HL-60 (cell line): ENCODE measurements at places on chromosomes 11 and 22.

- DNase-seq, result no peak
Measured at GRCh38 chr11:65260756-65261590, 789 bp upstream of the POLA2 start.

DNA sequence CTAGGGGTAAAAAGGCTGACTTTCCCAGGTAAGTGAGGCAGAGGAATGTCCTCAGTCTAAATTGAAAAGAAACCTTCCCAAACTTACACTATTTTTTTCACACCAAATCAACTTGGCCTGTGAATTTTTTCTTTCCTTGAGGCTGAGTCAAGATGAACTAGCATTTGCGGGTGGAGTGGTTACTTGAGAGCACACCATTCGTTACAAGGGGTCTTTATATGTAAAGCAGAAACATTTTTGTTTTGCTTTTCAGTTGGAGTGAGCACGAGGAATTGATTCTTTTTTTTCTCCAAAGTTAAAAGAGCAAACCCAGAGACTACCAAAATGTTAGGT is 36.4 kb downstream of the MAML2 start:
- DNase-seq, result no peak

- DNase-seq, result no peak
Measured at GRCh38 chr11:131854391-131854790, 484.0 kb downstream of the NTM start.

- DNase-seq, result no peak
Measured at GRCh38 chr11:48005136-48005535, 24.8 kb downstream of the PTPRJ start.

DNA sequence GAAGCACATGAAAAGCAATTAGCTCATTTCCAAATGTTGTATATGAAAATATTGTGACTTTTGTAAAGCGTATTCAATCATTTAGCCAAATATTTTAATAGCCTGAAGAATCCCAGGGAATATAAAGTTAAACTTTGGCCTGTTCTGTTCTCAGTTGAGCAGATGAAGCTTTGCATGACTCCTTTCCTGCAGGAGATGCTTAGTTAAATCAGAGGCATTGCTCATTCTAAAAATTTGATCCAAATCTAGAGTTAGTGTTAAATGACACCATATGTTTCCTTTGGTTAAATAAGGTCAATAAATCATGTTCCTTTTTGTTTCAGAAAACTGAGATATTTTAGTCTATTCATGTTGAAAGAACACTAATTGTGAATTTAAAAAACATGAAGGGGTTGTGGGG is 51.2 kb upstream of the BIRC3 start:
- no peak for DNase-seq

DNA sequence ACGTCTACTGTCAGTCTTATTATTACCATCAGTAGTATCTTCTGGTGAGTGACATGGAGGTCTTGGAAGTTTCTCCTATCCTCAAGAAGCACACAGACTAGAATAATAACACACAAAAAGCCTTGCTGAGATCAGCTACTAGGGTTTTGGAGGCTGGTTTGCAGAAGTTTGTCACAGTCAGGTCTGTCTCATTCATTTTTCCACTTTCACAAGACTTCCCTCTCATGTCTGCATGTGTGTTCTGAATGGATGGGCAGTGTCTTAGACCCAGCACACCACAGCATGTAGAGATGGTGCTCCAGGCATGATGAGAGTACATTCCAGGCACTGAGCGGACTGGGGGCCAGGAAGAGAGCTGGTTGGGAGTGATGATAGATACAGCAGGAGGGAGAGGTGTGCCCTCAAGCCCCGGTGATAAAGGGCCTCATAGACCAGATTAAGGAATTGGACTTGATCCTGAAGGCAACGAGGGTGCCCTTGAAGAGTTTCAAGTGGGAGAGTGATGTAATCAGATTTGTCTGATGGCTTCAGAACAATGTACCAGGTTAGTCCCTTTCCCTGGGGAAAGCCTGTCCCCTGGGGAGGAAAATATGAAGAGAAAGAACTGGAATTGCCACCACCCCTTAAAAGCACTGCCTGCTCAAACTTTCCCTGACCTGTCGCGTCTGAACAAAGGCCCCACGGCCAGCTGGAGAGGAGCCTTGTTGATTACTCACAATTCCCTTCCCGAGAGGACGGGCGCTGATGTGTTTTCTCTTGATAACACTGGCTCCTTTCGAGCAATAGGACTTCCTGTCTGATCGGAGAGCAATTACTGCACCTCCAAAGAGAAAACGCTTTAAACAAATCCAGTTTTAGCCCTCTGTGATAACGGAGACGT is 45.1 kb upstream of the LMO2 start:
- peak; percentile 50 for DNase-seq

DNA sequence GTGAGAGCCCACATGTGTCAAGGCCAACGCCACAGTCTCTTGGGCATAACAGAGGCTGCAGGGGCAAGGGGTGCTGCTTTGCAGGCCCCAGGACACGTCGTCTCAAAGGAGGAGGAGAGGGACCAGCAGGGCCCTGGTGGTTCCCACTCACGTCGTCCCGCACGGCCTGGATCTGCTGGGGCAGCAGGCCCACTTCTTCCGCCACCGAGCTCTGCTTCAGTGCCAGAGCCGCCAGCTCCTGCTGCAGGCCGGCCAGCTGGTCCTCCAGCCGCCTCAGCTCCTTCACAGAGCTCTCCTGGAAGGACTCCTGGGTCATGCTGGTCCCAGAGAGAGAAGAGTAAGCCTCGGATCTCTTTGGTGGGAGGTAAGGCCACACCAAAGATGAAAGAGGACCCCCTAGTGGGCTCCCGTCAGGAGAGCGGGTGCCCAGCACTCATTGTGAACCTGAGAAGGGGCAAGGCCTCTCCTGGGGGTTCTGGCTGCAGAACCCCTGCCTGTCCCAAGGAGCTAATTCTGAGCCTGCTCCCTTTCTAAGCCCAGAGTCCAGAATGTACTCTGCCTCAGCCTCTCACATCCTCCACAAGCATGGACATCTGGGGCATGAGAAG is 15.6 kb downstream of the SUN2 start:
- DNase-seq, result no peak

GRCh38 chr22:47011131-47011858 is 248.8 kb downstream of the TBC1D22A start:
- DNase-seq, result no peak

- no peak for DNase-seq
Measured at GRCh38 chr11:73141031-73141308, 1.1 kb downstream of the FCHSD2 start.

DNA sequence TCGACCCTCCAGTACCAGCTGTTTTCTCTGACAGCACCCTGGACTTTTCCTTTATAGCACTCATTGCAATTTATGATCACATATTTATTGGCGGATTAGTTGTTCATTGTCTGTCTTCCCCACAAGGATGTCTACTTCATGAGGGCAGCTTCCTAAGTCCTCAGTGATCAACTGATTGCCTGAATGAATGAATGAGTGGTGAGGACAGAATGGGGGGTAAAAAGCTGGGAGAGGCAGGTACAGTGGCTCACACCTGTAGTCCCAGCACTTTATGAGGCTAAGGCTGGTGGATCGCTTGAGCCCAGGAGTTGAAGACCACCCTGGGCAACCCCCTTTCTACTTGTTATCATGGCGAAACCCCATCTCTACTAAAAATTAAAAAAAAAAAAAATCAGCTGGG is 11.1 kb upstream of the SOX10 start:
- no peak for DNase-seq

- no peak for DNase-seq
Measured at GRCh38 chr22:26770624-26771023, 113.2 kb downstream of the MIAT start.

DNA sequence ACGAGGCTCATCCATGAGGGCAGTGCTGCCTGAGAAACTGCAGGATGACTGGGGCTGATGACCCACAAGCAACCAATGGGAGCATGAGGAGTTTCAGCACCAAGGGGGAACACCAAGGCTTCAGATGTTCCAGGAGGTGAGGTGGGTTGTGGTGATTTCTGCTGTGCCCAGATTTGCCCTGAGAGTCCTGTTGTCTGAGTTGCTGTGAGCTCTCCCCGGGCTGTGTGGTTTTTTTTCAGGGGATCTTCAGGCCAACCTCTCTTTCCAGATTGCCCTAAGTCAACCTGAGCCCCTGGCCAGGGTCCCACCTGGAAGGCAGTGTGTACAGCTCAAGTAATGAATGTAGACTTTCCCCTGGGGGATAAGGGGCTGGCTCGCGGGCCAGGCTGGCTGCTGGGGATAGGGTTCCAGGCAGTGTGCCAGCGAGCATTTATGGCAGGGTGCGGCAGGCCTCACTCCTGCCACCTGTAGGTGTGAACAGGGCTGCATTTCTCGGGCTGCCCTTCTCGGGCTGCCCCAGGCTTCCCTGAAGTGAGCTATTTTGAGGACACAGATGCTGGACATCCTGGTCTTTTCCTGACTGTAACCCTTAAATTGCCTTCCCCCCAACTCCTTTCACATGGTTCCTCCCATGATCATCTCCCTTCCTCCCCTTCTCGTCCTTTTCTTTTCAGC is 9.8 kb downstream of the SLC22A6 start:
- no peak for DNase-seq

GRCh38 chr11:82930734-82931133 is 29.2 kb downstream of the DDIAS start:
- no peak for DNase-seq

DNA sequence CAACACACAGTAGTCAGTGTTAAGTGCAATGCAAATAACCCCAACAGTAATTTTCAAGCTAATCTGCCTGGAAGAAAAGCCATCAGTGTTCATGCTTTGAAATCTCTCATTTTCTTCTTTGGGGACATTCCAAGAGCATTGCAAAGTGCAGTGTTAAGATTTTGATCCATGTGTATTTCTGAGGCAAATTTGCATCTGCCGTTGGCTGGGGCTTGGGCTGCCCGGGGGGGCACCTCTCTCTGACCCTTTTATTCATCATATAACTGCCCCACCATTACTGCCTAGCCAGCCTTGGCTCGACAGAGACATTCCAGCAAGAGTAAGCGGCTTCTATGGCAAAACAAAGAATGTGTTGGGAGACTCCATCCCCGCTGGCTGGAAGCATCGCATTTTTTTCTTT is 483.5 kb downstream of the BRD1 start:
- no peak for DNase-seq

- no peak for DNase-seq
Measured at GRCh38 chr22:26663374-26663923, 6.1 kb downstream of the MIAT start.

GRCh38 chr11:3104051-3104714 is 47.0 kb upstream of the CARS1 start:
- DNase-seq, result no peak

DNA sequence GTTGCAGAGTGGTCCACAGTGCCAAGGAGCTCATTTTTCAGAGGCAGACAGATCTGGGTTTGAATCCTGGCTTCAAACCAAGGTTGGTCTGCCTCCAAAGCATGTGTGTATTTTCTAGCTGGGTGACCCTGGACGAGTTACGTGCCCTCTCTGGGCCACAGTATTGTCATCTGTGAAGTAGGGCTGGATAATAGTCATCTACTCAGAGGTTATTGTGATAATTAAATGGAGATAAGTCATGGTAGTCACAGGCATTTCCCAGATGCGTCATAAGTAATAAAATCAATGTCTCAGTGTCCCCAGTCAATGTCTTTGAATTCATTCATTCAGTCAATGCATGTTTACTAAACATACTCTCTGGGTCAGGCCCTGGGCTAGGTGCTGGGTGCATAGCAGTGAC is 8.6 kb downstream of the OMP start:
- DNase-seq, result no peak

GRCh38 chr22:21937821-21938070 is 14.9 kb downstream of the PPM1F start:
- DNase-seq, result no peak

DNA sequence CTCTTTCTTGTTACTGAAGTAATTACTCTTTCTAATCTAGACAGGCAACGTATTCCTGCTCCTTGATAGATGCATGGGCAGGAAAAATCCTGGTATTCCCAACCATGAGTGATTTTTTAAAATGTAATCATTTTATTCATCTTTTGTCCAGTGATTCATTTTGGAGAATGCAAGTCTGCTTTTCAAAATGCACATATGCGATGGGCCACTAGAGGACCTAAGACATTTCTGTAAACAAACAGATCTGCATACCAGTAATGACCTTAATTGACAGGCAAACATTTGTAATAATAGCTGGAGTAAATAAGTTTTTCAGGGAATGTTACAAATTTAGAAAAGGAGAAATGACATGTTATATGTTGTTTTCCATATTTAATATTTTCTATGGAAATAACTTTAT is 1167.6 kb downstream of the JRKL start:
- DNase-seq, result no peak

- no peak for DNase-seq
Measured at GRCh38 chr22:17786435-17787161, 12.3 kb upstream of the BID start.

- no peak for DNase-seq
Measured at GRCh38 chr22:32649515-32650200, 151.8 kb upstream of the TIMP3 start.

DNA sequence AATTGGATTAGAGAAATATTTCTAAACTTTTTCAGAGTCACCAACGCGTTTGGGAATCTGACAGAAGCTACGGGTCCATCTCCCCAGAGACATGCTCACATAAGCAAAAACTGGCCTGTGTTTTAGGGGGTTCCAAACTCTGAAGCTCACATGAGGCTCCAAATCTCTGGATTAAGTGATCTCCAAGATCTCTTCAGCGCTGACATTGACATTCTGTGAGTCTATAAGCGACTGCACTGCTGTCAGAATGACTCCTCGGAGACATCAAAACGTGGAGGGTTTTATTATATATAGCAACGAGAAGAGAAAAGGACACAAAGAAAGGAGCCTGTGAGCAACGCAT is 642 bp upstream of the SIK2 start:
- no peak for DNase-seq

GRCh38 chr11:30458541-30458940 is 127.6 kb downstream of the MPPED2 start:
- DNase-seq, result no peak

- no peak for DNase-seq
Measured at GRCh38 chr22:20206709-20207215, 55.9 kb upstream of the CCDC188 start.

GRCh38 chr22:50508897-50509296 is 873 bp downstream of the NCAPH2 start:
- no peak for DNase-seq
